Stimulated activated CD8-positive, alpha-beta memory T cell treated with anti-CD3 and anti-CD28 coated beads, Interleukin-15, amount 100 ng/mL, for 24 hours (primary cell): ENCODE measurements at places on chromosomes 12 and 14.

GRCh38 chr14:42145766-42146165, 539.1 kb downstream of the LRFN5 start:
- no peak for DNase-seq

DNA sequence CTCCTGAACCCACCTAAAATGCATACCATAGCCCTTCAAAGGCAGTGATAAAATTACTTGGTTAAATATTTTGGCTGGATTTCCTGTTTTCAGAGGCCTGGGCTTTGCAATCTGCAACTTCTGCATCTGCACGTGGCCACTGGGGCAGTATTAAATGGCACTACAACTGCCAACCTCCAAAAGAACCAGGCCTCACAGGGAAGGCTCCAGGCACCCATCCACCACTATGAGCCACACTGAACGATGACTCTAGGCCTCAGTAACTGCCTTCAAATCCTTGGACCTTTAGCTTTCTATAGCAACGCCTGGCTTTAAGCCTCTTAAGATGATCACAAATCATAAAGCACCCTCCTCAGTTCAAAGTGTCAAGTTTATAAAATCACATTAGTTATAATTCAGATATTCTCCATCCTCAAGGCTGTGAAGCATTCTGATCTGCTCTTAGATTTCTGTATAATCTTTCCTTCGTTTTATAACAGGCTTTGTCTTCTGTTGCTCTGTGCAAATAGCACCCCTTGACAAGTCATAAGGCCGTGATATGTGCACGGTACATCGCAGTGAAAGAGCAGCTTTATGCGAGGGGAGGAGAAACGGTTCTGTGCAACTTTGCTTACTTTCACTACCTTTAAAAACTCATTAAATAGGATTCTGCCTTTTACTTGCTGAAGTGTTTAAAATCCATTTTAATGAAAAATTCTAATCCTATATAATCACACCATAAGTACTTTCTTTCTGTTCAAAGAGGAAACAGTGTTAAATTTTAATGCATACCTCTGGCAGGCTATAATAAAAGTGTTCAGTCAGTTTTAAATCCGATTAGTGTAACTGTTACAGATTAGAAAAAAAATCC, 196.4 kb upstream of the G2E3 start:
- no peak for DNase-seq

DNA sequence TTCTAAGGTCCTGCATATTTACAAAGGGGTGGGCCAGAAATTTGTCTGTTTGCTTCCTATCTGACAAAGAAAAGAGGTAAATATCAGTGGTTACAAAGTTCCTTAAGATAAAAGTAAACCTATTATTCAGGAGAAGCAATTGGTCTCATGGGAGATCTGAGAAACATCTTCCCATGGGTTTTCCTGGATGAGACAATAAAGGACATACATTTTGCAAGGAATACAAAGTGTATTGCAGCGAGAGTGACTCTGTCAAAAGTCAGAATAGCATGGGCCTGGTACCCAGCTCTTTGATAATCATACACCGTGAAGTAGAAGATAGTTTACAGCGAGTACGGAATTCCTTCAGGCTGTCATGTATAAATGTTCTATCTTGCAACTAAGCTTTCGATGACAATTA, 14.2 kb downstream of the LRRK2 start:
- no peak for DNase-seq

DNA sequence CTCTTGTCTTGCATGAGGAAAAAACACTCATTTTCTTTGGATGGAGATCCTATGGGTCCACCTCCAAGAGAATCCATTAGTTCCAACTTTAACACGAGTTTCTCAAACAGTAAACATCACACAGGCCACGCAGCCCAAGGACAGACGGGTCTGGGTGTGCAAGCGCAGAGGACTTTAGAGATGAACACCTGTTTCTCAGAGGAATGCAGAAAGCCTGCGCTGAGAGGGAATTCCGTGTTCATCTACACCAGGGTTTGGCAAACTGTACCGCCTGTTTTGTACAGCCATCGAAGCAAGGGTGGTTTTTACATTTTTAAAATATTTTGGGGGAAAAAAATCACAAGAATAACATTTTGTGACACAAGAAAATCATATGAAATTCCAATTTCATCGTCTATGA, 79.4 kb downstream of the RBM19 start:
- DNase-seq = no peak

DNA sequence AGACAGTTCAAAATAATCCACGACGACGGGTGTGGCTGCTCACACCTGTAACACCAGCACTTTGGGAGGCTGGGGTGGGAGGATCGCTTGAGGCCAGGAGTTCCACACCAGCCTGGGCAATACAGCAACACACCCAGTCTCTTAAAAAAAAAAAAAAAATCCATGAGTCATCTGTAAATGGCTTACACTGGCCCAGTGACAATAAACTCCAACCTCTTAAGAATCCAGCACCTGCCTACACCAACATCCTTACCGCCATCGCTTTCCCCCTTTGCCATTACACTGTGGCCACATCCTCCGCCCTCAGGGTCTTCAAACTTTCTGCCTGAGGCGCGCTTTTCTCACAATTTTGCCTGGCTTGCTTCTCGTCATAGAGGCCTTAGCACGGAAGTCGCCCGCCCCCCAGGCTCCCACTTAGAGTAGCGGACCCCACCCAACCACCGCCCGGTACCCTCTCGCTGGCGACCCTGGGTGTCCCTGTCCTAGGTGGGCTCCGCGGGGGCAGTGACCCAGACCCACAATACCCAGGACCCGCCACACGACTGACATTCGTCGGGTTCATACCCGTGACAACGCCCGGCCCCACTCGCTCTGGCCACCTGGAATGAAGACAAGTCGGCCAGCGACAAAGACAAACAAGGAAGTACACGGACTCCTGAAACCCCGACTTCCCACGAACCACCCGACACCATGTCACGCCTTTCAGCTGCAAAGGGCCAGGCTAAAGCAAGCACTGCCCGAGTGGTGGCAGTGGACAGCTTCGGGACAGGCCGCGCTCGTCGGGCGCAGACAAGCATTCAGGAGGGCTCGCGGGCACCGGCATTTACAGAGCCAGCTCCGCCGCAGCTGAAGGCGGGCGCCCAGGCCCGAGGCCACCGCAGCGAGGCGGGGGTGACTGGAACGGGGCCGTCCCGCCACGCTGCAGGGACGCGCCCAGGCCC, 636 bp downstream of the GOLGA3 start:
- peak; percentile 22 for DNase-seq

DNA sequence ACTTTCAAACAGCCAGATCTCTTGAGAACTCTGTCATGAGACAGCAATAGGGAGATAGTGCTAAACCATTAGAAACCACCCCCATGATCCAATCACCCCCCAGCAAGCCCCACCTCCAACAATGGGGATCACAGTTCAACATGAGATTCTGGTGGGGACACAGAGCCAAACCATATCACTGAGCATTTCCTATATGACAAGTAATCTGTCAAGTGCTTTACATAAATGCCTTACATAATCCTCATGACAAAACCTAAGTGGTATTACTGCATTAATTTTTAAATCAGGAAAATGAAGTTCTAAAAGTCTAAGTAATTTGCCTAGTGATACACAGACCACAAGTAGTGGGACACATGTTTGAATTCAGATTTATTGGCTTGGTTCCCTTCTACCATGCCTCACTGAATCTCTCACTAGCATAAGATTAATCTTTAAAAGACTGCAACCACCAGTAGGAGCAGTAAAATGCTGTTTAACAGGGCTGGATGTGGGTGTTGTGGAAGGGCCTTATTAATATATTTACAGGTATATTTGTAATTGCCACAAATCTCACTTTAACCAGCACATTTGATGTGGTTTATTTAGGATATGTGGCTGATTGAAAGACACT, 323.1 kb upstream of the FBXO33 start:
- DNase-seq = no peak

DNA sequence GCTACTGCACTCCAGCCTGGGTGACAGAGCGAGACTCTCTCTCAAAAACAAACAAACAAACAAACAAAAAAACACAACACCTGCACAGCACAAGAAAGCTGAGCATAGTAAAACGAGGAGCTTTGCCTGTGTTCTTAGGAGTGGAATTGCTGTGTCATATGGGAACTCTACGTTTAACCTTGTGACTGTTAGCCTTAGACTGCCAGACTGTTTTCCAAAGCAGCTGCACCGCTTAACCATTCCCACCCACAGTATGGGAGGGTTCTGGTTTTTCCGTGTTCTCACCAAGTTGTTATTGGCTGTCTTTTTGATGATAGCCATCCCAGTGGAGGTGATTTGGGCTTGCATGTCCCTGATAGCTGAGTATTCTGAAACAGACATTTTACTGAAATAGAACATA, 9.2 kb downstream of the WNT5B start:
- no peak for DNase-seq

GRCh38 chr14:73227812-73228781, 9.2 kb upstream of the PAPLN start:
- DNase-seq = no peak

DNA sequence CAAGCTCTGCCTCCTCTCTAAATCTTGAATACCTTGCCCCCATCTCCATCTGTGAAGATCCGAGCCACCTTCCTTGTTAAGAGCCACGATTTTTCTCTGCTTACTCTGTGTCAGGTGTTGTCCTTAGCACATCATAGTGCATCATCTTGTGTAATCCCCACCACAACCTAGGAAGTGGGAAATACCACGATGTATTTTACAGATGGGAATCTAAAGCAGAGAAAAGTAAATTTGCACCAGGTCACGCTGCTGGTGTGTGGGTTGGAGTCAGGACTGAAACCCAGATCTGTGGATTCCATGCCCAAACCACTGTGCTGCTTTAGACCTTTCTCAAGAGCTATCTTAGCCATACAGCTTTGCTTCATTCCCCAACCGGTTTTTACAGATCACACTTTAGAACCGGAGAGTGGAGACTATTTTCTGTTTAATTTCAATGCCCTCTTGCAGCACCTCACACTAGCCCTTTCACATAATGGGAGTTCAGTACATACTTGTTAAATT, 94.6 kb downstream of the PPM1A start:
- no peak for DNase-seq

- no peak for DNase-seq
Observed at GRCh38 chr12:29612912-29613311, 115.4 kb upstream of the OVCH1 start.

DNA sequence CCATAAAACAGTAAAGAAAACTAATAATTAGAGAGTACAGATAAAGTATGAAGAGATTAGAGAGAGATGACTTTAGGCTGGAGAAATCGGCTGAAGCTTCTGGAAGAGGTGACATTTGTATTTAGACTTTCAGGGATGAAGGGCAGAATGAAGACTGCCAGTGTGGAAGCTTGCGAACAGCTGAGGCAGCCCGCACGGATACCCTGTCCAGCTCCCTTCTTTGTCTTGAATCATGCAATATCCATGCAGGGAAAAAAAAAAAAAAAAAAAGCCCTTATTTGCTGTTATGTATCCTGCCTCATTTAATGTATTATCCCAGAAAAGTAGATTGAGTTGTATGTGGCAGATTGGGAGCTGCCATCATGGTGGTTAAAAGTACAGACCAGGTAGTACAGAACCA, 331.8 kb downstream of the ZFP36L1 start:
- no peak for DNase-seq

- no peak for DNase-seq
Observed at GRCh38 chr12:119809023-119809422, 68.1 kb downstream of the CIT start.

GRCh38 chr14:39108791-39109190, 5.3 kb upstream of the GEMIN2 start:
- no peak for DNase-seq

DNA sequence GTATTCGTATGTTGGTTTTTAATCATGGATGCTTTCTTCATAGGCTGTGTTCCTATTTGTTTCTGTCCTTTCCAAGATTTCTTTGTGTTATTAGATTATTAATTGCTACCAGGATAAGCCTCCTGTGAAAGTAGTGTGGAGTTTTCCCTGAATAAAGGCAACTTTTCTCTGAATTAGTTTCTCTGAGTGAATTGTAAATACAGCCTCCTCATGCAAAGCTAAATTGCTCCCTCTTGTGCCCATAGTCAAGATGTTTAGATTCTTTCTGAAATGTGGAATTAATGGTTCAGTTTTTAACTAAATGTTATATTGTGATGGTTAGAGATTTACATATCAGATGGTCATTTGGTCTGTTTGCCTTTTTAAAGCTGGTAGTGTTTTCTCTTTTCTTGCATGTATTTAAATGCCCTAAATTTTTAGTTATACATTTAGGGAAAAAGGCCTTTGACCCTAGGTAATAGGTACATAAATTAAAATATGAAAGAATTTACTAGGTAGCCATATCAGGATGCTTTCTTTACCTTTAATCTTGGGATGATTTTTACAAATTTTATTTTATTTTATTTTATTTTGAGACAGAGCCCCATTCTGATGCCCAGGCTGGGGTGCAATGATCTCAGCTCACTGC, 8.9 kb downstream of the APAF1 start:
- no peak for DNase-seq

DNA sequence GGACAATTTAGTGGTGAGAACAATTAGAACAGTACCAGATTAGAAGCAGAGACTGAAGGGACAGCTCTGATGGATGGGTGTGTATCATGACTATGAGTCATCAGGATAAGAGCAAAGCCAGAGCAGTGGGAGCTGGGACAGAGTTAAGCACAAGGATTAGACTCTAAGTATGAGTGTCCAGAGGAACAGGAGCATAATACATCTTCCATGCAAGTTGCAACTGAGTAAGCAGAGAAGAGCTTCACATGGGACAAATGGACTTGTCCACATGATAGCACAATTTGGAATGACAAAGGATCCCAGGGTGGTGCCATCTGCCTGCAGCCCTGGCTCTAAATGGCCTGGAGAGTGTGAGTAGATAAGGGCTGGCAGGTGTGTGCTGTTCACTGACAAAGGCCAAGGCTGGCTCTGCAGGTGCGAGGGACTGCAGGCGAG, 226.4 kb upstream of the CAND1 start:
- DNase-seq = no peak

- no peak for DNase-seq
Observed at GRCh38 chr12:1760566-1761382, 59.6 kb upstream of the LRTM2 start.

DNA sequence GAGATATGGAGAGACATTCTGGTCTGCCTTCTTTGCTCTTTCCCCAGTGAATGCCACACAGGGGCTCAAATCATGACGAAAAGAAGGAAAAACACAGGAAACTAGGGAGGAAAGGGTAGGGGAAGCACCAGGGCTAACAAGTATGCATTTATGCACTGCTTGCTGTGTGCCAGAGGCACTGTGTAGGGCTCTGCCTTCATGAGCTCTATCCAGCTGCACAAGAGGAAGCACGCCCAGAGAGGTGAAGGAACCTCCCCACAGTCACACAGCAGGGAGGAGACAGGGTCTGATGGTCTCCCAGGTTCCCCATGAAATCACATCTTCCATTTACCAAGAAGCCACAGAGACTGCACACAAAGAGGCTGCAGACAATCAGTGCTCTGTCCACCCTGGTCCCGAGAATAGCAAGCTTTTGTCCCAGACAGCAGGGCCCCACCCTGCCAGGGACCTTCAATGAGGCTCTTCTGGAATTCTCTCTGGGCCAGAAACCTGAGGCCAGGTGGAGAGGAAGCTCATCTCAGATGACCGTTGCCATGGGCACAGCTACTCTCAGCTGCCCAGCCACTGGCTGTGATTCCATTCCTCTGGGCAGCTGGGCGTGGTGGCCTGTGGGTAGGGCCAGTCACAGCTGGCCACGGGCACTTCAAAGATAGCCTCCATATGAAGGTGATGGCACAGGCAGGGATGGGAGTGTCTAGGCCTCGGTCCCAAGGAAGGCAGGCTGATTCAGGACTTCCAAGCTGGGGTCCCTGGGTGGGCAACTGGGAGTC, 7.3 kb upstream of the TRPV4 start:
- no peak for DNase-seq

GRCh38 chr14:93286212-93286890, 46.5 kb downstream of the BTBD7 start:
- DNase-seq = no peak
